ENCODE measurements at places on chromosomes 11 and 22.

GRCh38 chr11:12882670-12883069 lies 126.4 kb upstream of the RASSF10 start:
- DNase-seq = no peak

GRCh38 chr22:37375801-37376200 lies 51.5 kb downstream of the ELFN2 start:
- DNase-seq = no peak

DNA sequence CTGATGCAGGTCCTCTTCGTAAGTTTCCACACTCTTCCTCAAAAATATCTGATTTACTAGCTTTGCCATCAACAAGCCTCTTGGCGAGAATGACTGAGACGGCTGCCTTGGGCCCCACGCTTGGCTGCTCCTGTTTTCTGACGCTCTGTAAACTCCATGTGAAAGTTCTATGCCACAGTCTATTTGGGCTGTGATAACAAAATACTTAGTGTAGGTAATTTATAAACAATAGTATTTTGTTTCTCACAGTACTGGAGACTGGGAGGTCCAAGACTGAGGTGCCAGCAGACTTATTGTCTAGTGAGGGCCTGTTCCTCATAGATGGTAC lies 123.2 kb upstream of the SORL1-AS1 start:
- no peak for DNase-seq

DNA sequence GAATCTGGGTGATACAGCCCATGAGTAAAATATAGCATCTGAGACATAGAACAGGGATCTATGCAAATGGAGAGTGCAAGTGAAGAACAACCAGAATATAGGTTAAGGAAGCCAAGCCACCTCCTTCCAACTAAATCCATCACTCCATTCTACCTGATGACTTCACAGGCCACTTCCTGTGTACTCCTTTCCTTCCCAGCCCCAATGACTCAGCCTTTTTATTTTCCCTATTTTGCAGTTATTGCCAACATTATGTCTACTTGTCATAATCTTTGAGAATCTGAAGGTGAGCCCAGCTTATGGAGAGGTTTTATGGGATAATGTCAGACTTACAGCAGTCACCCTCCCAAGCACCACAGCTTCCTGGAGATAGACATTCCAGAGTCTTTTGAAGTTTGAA lies 1.4 kb upstream of the OR52M1 start:
- DNase-seq = no peak

- DNase-seq = no peak
Observed at GRCh38 chr22:29855611-29856181, 17.6 kb upstream of the ASCC2 start.

DNA sequence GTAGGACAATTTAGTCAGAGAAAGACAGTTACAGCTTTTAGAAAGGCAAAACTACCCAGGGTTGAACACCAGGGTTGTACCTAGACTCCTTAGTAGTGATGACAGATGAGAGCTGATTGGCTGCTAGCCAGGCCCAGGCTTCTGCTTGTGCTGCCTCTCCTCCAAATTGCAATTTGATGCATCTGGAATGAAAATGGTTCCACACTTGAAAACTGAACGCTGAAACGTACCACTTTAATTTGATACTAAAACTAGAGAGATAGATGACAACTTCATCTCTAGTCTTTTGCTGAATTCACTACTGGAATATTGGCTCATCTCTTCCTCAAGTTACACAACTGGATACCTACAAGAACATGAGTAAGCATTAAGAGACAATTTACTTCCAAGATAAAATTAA lies 19.2 kb upstream of the FNBP4 start:
- DNase-seq = no peak

GRCh38 chr11:10641177-10641911 lies 52.2 kb downstream of the IRAG1 start:
- DNase-seq = no peak

- DNase-seq = no peak
Observed at GRCh38 chr11:42620796-42621195, 691.0 kb upstream of the API5 start.

- DNase-seq = no peak
Observed at GRCh38 chr11:25449091-25449490, 882.8 kb upstream of the ANO3 start.

DNA sequence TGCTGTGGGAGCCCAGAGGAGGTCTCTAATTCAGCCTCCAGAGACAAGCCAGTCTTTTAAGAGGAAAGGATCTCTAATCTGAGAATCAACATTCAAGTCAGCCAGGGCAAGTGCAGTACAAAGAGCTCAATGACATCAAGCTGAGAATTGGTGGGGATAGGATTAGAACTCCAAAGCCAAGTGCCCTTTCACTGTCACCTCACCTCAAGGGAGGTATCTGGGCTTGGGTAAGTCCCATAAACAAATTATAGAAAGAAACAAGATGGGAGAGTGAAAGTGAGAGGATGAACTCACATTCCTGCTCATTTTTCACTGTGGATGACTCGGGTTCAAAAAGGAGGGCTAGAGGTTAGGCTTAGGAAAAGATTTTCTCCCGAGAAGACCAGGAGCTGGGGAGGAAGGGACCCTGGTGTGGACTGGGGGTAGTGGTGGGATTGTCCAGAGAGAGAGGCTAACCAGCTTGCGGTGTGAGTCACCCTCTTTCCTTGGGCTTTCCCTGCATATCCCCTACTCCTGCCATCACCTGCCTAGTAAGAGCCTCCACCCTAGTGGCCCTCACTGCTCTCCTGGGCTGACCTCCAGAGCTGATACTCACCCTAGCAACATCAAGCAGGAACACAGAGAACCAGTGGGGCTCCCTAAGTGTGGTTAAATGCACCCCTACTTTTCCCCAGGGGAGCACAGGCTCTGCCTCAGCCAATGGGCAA lies 70.4 kb downstream of the RRM1 start:
- no peak for DNase-seq

- DNase-seq = no peak
Observed at GRCh38 chr11:77515483-77515882, 41.6 kb upstream of the PAK1 start.

- no peak for DNase-seq
Observed at GRCh38 chr11:9799886-9800285, 136.0 kb downstream of the SWAP70 start.

DNA sequence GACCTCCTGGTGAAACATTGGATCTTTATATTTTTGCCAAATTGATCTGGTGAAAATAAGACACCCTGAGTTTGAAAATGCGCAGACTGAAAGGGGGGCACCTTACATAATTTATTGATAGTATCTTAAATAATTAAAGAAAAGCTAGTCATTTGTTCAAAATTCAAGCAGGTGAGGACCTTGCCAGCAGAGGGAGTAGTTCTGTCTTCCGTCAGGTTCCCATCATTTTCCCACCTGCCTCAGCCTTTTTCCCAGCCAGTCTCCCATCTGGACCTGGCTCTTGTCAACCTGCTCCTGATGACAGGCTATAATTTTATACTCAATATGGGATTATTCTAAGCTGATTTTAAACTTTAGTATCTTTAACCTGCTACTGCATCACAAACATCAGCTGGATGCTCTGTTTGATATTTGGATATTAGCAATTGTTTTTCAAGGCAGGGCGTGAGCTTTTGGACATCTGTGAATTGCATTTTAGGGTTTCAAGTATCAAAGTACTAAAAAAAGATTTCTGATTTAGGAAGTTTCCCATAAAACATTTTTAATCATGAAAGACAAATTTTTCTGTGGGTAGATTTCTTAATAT lies 132.0 kb downstream of the ELP4 start:
- DNase-seq = peak; percentile 49

GRCh38 chr11:126403658-126404057 lies 48.2 kb downstream of the ST3GAL4 start:
- DNase-seq = no peak

DNA sequence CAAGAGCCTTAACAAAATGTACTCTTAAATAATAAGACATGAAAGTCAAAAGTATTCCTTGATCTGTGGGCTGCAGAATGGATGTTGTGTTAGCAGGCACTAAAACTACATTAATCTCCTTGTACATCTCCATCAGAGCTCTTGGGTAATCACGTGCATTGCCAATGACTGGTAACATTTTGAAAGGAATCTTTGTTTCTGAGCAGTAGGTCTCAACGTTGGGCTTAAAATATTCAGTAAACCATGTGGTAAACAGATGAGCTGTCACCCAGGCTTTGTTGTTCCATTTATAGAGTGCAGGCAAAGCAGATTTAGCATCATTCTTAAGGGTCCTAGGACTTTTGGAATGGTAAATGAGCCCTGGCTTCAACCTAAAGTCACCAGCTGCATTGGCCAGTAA lies 152.9 kb downstream of the PKNOX2 start:
- no peak for DNase-seq

- no peak for DNase-seq
Observed at GRCh38 chr11:43577566-43578264, 102.8 kb upstream of the HSD17B12 start.

DNA sequence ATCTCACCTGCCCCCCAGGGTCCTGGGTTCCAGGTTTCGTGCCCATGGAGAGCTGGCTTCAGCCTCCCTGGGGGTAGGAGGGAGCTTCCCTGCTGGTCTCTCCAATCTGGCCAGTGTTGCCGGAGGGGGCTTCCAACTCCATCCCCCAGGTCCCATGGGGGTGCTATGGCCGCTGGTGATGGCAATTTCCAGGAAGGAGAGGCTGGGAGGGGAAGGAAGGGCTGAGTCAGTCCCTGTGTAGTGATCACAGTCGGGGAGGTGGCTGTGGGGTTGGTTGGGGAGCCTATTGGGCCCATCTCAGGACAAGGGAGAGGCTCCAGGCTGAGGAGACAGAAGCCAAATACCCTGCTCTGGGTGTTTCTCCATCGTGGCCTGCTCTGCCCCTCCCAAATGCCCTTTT lies 5.7 kb upstream of the CDC42EP2 start:
- DNase-seq = no peak

GRCh38 chr11:133889188-133889587 lies 43.9 kb upstream of the SPATA19 start:
- no peak for DNase-seq

DNA sequence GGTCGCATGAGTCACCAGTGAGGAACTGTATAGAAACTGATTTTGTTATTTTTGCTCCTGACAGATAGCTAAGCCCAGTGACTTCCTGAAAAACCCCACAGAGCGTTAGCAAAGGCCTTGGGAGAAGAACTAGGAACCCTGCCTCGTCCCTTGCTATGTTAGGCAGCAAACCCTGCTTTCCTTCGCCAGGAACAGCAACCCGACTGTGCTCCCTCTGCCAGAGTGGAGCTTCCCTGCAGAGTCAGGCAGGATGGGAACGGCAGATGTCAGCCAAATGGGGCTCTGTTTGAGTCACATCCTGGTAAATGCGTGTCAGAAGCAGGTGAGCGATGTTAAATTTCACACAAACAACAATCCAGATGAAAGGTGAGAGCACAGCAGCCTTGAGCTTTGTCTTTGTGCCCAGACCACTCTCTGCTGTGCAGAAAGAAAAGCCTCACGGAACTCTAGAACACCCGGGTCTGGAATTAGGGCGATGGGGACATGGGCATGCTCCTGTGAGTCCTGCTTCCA lies 186.6 kb downstream of the ADAMTS15 start:
- no peak for DNase-seq
